Stimulated activated CD4-positive, alpha-beta T cell treated with anti-CD3 and anti-CD28 coated beads, Interleukin-12 subunit alpha, Interleukin-12 subunit beta, amount 100 ng/mL, for 4 hours (primary cell): ENCODE measurements at places on chromosomes 6 and 20.

GRCh38 chr20:54419531-54419930 is 55.9 kb upstream of the DOK5 start:
- no peak for DNase-seq

GRCh38 chr6:23016696-23017095 is 447.3 kb downstream of the HDGFL1 start:
- DNase-seq: no peak

GRCh38 chr20:53205046-53205445 is 232.9 kb downstream of the TSHZ2 start:
- DNase-seq: no peak

DNA sequence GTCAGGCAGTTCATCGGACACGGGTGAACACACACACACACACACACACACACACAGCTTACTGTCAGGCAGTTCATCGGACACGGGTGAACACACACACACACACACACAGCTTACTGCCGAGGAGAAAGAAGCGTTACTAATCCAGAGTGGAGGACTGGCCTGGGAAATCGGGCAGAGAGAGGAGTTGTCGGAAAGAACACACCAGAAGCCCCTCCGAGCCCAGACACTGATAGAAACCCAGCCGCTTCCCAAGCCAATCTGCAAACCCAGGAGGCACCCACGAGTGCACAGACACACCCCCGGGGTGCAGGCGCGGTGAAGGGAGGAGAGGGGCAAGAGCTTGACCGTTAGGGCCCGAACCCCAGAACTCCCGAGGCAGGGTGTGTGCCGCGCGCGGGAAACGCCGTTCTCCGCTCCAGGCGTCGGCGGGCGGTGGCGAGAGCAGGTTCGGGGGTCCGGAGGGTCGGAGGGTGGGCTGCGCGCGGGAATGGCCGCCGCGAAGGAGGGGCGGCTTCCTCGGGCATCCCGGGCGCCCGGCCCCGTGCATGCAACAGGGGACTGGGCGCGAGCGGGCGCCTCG is 636 bp downstream of the ELOVL2 start:
- DNase-seq: no peak

DNA sequence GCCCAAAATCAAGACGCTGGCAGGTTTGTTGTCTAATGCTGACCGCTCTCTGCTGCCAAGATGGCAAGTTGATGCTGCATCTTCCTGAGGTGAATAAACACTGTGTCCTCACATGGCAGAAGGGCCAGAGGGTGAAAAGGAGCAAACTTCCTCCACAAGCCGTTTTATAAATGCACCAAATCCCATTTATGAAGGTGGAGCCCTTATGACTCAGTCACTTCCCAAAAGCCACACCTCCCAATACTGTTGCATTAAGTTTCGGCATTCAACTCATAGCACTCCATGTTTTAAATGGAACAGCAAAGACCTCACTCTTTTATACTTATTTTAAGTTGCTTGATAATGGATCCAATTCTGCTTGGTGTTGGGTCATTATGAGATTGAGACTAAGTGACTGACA is 316.6 kb downstream of the RFPL4B start:
- DNase-seq: no peak

GRCh38 chr6:169310983-169311382 is 57.3 kb upstream of the THBS2 start:
- DNase-seq: no peak

GRCh38 chr20:41969656-41970055 is 351.5 kb upstream of the CHD6 start:
- no peak for DNase-seq
